ENCODE measurements at places on chromosomes 1 and 21. TPM values are rescaled to one million over a fixed set of nuclear protein-coding genes. Genes with fewer than 3 reads are reported as not detected.

TPTE gene
- not detected for total RNA-seq

RGS4 gene
- total RNA-seq: 0.52 TPM

RIPK4 gene
- 0.17 TPM for total RNA-seq

CGN gene
- 0.92 TPM for total RNA-seq

SLC44A5 gene
- 0.27 TPM for total RNA-seq

CRABP2 gene
- 0.74 TPM for total RNA-seq

SLC35D1 gene
- total RNA-seq: 2.7 TPM

FMOD gene
- 9.6 TPM for total RNA-seq

EMC1 gene
- 29.3 TPM for total RNA-seq

DNA sequence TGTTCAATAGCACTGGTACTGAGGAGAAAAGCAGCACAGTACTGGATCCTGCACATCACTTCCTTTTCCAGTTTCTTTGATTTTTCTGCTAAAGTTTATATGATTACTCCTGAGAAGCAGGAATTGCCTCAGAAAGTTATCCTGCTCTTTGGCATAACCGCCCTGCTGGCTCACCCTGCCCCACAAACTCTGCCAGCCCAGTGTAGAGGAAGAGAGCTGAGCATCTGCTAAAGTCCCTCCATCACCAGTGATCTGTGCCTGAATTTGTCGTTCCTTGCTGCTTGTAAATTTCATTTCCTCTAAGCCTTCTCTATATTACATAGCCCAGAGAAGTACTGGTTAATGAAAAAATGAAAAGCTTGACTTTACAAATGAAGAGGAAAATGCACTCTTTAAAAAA lies 87.0 kb upstream of the C1orf21 start:
- no peak for DNase-seq

GRCh38 chr1:220893701-220894024 lies 14.4 kb downstream of the HLX start:
- DNase-seq: no peak

DNA sequence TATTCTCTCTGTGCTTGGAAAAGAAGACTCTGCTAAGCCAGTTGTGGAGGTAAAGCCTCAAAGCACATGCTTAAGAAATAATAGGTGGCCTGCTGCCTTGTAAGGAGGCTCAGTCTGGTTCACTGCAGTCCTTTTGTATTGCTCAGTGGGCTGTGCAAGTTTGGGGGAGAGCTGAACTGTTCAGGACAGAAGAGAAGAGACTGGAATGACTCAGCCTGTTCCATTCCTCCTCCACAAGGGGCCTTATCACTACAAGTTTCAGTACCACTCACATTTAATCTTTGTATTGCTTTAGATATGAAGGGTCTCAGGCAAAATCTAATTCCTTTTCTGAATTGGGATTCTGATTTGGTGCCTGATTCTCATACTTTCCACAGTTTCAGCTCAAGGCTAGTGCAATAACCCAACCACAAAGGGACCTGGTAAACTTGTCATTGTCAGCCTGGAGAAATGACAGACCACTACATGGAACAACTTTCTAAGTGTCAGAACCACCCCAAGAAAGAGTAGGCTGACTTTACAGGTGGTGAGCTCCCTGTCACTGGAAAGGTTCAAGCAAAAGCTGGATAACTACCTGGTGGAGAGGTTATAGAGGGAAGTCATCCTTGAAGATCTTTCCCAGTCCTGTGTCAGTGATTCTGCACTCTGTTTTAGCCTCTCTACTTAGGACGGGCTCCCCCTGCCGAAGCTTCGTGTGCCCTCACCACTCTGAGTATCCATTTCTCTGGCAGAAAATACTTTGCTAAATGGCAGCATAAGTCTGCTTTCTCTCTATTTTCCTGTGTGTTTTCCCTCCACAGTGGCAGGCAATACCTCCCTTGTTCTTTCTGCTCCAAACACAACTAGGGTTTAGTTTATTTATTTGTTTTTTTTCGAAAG lies 162.9 kb upstream of the GJB5 start:
- DNase-seq: no peak

DNA sequence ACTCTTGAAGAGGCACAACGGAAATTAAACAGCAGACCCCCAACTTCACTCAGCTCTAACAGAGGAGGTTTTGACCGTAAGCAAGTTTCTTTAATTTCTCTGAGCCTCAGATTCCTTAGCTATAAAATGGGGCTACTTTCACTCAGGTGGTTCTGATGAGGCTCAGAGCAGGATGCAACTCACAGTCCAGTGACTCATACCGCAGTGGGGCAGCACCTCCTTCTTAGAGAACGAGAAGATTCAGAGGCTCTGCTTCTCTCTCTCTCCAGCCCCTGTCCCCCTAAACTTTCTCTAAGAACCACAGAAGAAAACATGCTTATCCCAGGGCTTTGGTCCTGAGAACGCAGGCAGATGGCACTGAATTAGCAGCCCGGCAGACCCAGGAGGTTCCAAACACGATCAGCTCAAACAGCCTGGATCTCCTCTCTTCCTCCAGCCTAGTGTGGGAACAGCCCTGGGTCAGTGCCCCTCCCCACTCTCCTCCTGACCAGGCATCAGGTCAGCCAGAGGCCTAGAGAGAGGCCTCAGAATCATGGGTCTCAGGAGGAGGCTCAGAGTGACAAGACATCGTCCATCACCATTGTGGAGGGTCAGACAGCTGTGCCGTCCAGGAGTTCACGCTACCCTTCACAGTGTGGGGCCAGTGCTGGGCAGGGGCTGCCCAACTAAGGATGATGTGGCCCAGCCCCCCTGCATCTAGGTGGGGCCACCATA lies 433.0 kb downstream of the PTPRU start:
- no peak for DNase-seq

- no peak for DNase-seq
These were observed 21.0 kb upstream of the RAP1A start for GRCh38 chr1:111598544-111598943.

DNA sequence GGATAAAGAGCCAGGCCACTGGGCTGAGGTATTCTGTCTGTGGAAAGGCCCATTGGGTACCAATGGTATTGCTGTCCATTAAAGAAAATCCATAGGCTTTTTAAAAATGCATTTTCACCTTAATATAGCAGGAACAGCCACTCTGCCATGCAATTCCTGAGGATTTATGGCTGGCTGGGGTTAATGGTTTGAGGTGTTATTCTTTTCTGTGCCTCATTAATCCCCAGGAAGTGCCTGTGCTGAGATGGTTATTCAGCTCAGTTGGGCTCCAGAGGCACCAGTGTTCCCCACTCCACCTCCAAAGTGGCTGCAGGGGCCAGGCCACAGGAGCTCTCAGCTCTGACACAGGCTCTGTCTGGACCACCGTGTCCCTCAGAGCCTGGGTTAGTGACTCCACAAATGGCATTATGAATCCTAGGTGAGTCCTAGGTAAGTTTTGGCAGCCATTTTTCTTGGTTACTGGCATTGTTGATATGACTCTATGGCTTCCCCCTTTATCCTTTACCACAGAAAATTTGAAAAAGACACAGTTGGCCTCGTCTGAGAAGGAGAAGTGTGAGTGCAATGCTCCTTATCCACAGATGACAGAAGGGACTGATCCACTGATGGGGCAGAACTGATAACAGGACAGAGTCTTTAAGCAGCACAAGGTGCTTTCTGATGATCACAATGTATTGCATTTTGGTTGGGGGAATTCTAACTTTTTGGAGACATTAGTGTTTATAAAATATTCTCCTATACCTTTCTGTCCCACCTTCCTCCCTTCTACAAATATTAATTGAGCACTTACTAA lies 2.2 kb upstream of the PAPPA2 start:
- no peak for DNase-seq

GRCh38 chr1:4079815-4080214 lies 179.7 kb upstream of the C1orf174 start:
- DNase-seq: no peak

DNA sequence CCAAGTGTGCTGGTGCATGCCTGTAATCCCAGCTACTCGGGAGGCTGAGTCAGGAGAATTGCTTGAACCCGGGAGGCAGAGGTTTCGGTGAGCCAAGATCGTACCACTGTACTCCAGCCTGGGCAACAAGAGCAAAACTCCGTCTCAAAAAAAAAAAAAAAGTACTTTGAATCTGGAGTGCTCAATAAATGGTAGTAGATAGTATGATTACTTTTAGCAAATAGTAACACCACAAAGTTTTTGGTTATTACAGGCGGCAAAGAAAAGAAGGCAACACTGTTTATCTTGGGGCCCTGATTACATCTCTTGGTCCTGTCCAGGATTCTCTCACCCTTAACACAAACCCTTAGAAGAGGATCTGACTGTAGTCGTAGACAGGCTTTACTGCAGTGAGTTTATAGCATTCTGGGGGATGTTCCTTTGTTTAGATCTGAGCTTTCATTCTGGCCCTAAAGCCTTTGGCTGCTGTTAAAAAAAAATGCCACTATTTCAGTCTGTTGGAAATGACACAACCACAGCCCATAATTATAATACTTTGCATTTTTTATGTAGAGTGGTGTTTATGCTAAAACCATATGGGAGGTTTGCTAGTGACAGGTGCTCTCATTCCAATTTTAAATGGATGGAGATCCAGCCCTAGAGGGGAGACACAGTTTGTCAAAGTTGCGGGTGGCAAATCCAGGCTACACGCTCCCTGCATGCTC lies 79.7 kb upstream of the SLC2A1 start:
- no peak for DNase-seq

GRCh38 chr1:247518613-247518891 lies 17.7 kb downstream of the OR2C3 start:
- no peak for DNase-seq

DNA sequence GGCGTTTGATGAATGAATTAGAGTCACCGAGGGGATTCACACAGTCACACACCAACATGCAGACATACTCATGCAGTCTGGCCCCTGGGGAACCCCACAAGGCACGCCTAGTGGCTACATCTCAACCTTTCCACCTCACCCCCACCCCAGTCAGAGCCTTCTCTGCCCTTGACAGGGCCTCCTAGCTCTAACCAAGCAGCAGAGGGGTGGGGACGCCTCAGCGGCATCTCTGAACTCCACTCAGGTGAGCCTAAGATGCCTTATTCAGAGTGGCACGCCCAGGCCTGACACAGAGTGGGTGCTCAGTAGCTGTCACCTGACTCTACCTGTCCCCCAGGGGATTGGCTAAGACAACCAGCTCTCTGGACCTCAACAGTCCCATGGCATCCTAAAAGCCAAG lies 3.7 kb upstream of the SDC3 start:
- no peak for DNase-seq

- no peak for DNase-seq
These were observed 22.9 kb upstream of the CLSTN1 start for GRCh38 chr1:9846611-9847171.

DNA sequence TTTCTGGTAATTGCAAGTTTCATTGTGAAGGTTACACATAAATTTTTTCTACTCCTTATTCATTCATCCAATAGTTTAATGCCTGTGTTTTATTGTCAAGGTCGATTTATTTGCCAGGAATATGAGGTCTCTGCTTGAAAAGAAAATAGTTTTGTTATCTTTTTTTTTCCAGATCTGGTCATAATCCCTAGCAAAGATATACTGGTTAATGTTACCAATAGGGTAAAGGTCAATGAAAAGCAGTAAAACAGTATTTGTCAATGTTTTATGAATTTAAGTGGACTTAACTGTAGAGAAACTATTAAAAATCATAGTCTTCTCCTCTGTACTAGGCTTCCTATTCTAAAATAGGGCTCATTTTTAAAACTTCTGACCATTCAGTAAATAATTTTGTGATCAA lies 8.1 kb upstream of the FMO3 start:
- DNase-seq: no peak

DNA sequence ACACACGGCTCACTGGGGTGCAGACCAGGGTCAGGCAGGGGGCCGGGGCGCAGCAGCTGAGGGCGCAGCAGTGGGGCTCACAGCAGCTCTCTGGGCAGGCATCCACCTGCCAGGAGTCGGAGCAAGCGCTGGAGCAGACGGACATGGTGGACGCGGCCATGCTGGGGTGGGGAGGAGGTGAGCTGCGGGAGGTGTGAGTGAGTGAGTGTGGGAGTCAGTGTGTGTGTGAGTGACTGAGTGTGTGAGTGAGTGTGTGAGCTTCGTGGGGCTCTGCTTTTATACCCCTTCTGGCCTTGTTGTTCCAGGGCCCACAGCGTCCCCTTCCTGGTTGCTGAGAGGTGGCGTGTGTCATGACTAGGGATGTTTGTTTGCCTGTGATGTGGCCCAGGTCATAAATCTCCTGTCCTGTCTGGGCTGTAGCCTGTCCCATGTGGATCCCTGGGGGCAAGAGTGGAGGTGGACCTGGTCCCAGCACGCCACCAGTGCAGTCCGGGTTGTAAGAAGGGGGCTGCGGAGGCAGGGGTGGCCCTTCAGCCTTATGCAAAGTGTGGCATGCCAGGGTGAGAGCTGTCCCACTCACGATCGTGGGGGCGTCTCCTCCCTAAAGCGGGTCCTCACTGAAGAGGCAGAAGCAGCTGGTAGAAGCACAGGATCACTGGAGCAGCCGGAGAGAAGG lies at the start of gene KRTAP10-1:
Gene KRTAP10-1 (minus strand): TSS at position 205 of the 676 bp plus-strand sequence. CDS start 45 bp downstream, at position 160.
- no peak for DNase-seq

GRCh38 chr1:159436469-159436868 lies 3.1 kb upstream of the OR10J1 start:
- DNase-seq: no peak

DNA sequence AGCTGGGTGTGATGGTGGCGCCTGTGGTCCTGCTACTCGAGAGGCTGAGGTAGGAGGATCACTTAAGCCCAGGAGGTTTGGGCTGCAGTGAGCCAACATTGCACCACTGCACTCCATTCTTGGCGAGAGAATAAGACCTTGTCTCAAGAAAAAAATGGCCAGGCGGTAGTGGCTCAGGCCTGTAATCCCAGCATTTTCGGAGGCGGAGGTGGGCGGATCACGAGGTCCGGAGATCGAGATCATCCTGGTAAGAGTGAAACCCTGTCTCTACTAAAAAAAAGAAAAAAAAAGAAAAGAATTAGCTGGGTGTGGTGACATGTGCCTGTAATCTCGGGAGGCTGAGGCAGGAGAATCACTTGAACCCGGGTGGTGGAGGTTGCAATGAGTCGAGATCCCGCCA lies 11.3 kb downstream of the ATAD3B start:
- DNase-seq: no peak

Measured in left ventricle myocardium superior (tissue), 1 donor.